ENCODE measurements at places on chromosomes 2 and 18.

DNA sequence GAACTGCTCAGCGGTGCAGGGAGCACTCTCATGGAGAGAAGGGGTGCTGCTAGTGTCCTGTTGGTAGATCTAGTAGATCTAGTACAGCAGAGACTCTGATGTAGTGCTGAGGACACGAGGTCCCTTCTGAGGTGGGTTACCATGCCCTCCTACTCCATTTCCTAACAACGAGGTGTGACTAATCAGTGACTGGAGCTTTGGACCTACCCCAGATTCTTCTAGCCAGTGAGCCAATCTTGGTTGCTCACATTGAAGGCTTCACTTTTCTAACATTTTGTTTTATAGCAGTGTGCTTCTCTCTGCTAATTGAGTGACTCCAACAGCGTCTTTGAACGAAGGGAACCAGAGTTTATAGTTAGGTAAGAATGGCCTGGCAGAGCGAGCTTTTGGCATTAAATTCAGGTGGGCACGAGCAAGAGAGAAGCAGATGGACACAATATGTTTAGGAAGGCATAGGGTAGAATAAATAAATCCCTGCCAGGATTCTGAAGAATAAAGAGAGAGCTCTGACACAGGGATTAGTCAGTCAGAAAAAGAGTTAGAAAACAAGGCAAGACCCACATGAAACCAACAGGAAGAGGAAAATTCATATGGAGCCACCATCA is 306.0 kb upstream of the RAB12 start:
- no peak for DNase-seq

DNA sequence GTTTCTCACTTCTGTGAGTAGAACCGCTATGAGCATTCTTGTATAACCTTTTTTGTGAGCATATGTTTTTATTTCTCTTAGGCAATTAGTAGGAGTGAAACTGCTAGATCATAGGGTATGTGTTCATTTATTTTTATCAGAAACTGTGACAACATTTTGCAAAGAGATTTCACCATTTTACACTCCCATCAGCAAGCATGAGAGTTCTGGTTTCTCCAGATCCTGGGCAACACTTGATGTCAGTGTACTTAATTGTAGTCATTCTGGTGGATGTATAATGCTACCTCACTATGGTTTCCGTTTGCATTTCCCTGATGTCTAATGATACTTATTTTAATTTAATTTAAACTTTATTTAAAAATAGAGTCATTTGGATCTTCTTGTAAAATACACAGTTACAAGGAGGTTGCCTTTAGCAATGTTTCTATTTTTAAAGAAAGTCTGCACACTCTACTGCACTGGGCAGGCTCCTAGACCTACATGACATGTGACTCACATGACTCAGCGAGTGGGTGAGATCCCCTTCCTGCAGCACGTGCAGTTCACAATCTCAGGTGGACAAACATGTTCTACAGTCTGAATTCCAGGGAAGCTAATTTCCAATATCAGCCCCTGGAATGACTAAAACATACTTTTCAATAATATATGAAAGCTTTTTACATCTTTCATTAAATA is 127.0 kb upstream of the BCL2L11 start:
- DNase-seq: no peak

- no peak for DNase-seq
These were observed 60.5 kb upstream of the TFPI start for GRCh38 chr2:187614756-187615155.

DNA sequence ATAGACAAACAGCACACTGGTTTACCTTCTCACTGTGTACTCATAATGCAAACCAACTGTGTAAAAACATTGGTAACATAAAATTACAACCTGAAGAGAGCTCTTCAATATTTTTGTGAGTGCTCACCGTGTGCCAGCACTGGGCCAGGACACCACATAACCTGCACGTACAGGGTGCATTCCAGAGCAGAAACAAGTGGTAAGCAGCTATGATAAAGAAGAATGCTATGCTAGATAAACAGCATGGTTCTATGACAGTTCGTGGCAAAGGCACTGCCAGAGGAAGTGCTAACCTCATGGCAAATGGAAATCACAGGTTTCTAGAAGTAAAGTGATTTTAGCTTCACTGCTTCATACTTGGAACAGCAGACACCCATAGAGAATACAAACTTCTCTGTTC is 343.5 kb downstream of the MTX2 start:
- no peak for DNase-seq

DNA sequence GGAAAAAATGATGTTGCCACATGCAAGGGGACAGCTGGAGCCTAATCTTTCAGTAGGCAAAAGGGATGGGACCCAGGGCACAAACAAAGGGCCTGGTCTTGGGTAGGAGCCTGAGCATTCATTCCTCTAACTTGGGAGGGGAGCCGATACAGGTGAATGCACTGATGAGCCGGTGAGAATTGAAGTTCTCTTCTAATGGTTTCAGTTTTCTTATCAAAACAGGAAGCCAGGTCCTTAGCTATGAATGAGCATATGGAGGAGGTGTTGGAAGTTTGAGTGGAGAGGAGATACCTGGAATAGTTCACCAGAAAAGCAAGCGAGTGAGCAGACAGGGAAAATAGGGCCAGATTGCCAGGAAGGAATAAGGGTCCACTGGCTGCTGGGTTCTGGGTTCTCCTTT is 10.1 kb downstream of the DPP4 start:
- no peak for DNase-seq

DNA sequence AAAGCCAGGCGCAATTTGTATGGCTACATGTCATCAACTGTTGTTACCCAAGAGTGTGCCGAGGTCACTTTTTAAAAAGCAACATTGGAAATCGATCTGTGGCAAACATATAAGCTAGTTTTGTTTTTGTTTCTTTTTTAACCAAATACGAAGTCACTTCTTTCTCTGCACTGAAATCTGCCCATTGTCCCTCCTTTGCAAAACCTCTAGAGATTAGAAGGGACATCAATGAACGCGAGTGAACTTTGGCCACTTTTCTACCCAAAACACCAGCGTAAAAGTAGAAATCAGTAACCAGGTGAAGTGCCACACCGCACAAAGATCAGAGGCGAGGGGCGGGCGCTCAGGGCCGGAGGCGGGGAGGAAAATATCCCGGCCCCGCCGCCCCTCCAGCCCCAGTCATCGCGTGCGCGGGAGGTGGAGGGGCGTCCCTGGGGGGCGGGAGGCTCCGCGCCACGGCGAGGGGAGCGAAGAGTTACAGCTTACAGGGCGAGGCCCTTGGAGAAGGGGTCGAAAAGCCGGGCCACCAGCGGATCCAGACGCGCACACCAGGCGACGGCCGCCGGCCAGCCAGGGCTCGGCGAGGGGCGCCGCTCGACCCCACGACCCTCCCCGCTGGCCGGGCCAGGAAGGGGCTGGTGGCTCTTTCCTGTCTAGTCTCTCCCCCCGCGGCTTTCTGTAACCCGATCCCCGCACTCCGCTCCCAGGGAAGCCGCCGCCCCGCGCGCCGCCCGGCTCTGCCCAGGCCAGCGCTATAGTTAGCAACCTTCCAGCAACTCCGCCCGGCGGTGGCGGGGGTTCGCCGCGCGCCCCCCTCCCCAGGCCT is 993 bp downstream of the RBMS1 start:
- DNase-seq: no peak

- DNase-seq: no peak
These were observed 40.6 kb upstream of the PGAP1 start for GRCh38 chr2:196967116-196967515.

GRCh38 chr2:151085181-151085611 is 176.5 kb downstream of the RBM43 start:
- DNase-seq: no peak

- DNase-seq: no peak
These were observed 615.2 kb downstream of the CNTNAP5 start for GRCh38 chr2:124640221-124640750.

DNA sequence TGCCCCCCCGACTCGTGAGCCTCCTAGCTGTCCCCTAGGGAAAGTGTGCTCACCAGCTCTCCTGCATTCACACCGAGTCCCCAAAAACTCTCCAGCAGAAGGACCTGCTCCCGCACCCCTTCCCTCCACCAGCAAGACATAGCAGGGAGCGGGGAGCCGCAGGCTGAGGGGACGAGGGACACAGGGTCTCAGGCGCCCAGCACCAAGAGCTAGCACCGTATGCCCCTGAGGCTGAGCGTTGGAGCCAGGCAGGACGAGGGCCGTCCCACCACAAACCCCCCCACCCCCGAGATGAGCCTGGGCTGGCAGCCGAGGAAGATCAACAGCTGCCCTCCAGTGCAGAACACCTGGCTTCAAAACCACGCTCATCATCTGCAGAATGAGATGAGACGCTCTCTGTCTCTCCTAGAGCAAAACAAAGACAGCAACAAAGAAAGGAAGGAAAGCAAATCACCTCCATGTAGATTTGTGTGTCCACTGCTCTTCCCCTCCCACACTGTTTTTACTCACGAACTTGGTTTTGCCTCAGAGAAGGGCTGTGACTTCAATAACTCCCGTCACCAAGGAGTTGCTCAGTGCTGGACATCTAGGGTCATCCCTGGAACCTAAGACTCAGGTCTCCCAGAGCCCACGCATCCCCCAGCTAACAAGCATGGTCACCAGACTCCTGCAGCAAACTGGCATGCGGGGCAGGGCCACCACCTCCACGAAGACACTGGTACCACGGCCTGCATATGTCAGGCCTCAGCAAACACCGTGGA is 39.7 kb upstream of the SALL3 start:
- DNase-seq: no peak

DNA sequence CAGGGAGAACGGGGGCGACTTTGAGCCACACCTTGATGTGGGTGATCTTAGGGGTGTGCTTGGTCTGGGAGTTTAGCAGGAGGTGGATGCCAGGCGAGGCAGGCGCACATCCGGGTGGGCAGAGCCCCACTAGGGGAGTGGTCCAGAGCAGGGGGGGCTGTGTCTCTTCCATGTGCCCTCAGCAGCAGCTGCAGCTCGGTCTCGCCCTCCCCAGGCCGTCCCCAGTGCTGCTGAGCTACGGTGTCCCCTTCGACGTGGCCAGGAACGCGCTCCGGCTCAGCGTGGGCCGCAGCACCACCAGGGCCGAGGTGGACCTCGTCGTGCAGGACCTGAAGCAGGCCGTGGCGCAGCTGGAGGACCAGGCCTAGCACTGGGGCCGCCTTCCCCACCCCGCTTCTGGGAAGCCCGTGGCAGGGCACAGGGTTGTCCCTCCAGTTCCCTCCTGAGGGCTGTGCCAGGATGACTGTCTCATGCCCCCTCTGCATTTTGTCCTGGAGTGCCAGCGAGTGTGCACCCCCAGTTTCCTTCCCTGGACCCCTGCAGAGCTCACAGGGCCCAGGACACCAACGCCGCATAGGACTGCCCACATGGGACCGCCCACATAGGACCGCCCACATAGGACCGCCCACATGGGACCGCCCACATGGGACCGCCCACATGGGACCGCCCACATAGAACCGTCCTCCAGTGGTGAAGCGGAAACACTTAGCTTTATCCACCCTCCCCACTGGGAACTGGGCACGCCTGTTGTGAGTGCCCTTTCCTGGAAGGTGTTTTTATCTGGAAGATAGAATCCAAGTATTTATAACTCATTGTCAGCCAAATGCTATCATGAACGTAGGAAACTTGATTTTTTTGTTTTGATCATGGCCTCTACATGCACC is 1.9 kb upstream of the ESPNL start:
- DNase-seq: no peak

- no peak for DNase-seq
These were observed 45.8 kb downstream of the STK17B start for GRCh38 chr2:196125596-196125995.

DNA sequence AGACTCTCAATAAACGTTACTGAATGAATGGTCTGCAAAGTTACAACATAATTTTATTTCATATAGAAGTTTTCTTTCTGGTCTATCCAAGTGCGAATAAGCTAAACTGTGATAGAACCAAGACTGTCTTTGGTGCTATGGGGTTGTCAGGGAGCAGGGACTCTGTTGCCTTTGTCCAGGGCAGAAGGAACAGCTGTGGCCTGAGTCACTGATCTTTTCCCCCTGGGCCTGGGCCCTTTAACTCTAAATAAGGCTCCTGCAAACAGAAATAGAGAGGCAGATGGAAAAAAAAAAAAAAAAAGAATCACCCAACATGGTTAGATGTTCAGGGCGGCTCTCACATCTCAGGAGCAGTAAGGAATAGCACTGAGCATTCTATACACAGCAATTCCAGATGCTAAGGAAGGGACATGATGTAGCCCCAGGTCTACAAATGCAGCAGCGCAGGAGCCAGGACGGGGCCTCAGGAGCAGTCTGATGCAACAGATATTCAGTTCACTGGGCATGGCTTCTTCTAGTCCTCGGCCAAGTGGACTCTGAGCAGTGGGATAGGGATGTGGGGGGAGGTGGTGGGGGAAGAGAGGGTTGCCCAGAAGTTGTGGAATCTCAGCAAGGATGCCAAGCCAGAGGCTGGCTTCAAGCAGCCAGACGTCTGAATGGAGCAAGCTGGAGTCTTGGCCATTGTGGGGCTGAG is 247.1 kb upstream of the SIX2 start:
- DNase-seq: no peak

- DNase-seq: no peak
These were observed 214.3 kb downstream of the MGAT5 start for GRCh38 chr2:134468164-134468563.

GRCh38 chr2:241323778-241324177 is 8.1 kb downstream of the SEPTIN2 start:
- no peak for DNase-seq

- DNase-seq: no peak
These were observed 354.2 kb downstream of the ZEB2 start for GRCh38 chr2:144165599-144166250.

- DNase-seq: no peak
These were observed 267.7 kb downstream of the ALPK2 start for GRCh38 chr18:58361212-58361611.

DNA sequence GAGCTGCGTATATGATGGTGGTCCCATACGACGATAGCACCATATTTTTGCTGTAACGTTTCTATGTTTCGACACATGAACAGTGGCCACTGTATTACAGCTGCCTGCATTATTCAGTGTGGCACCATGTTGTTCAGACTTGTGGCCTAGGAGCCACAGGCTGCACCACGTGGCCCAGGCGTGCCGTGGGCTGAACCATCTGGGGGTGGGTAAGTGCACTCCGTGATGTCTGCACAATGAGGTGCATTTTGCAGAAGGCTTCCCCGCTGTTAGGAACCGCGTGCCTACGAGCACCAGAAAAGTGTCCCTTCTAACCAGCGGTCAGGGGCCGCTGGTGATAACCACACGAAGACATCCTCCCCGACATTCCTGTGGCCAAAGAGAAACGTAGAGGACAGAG is 433.7 kb upstream of the MYT1L start:
- DNase-seq: no peak

DNA sequence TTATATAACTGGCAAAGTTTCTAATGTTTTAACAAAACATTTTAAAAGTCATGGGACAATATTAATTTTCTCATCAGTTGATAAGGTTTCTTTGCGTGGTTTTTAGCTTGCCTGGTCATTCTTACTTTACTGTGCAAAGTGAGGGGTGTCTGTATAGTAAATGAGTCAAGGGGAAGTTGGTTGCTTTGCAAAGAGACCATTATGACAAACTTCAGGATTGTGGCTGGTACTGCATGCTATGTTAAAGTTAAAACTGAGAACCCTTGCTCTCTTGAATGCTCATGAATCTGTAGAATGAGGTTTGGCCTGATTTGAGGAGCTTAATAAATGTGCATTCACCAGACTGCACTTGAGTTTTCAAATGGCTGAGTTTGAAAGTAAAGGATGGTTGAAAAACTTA is 47.0 kb downstream of the COL4A4 start:
- DNase-seq: no peak

- no peak for DNase-seq
These were observed 80.3 kb downstream of the SLC4A3 start for GRCh38 chr2:219707496-219708285.

GRCh38 chr18:7683753-7684152 is 116.6 kb downstream of the PTPRM start:
- DNase-seq: no peak

Data from nucleus accumbens (tissue), 56 donors.